Activated CD4-positive, CD25-positive, alpha-beta regulatory T cell treated with anti-CD3 and anti-CD28 coated beads, Interleukin-2, amount 50 U/mL, for 24 hours (primary cell): ENCODE measurements at places on chromosomes 11 and 22.

- ATAC-seq: no peak
These were observed 21.3 kb downstream of the AMPD3 start for GRCh38 chr11:10476342-10476741.

GRCh38 chr11:60914633-60915247 is 782 bp downstream of the TMEM109 start:
- peak; percentile 12 for ATAC-seq

DNA sequence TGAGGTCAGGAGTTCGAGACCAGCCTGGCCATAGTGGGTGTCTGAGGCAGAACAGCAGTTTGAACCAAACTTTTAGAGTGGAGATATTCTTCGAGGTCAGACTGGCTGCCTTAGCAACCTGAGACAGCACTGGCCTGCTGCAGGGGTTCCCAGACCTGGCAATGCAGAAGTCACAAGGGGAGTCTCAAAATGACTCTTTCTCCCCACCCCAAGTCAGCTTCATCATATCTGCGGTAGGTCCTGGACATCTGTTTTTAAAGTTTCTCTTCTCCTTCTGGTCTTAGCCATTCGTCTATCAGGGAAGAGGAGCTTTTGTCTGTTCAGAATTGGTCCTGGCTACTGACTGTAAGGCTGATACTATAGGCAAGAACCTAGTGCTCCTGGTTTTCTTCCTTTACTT is 14.5 kb upstream of the CLMP start:
- no peak for ATAC-seq

GRCh38 chr22:21946262-21946925 is 6.3 kb downstream of the PPM1F start:
- no peak for ATAC-seq

- no peak for ATAC-seq
These were observed 137.2 kb downstream of the GRIK4 start for GRCh38 chr11:120648771-120649170.

DNA sequence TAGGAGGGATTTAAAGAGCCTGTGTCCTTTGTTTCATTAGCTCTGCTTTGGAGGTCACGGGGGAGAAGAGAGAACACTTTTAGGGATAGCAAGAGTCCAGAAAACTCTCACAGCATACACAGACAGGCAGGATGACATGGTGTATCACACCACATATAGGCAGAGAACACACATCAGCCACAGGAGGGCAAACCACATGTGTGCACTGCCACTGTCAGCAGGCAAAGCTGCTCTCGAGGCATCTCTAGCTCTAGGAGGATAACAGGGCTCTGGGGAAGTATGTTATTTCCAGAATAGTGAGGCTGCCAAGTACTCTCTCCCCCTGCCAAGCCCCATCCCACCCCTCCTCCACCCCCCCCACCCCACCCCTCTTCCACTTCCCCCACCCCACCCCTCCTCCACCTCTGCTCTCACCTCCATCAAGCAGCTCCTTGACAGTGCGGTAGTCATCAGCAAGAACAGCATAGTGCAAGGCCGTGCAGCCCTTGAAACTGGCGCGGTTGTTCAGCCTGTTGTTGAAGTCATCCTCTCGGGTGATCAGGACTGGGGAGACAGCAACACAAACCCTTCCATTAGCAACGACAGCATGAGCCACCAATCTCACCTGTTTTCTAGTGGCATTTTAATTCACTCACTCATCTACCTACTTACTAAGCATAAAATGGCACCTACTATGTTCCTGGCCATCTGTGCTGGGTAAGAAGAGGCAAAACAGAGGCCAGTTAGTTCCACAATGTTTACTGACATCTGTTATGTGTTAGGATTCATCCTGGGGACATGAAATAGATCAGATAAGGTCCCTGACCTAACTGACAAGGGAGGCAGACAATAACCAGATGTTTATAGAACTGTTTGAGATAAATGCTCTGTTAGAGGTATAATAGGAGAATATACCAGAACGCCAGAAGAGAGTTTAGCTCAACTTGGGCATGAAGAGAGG is 75.6 kb downstream of the CLPB start:
- no peak for ATAC-seq

DNA sequence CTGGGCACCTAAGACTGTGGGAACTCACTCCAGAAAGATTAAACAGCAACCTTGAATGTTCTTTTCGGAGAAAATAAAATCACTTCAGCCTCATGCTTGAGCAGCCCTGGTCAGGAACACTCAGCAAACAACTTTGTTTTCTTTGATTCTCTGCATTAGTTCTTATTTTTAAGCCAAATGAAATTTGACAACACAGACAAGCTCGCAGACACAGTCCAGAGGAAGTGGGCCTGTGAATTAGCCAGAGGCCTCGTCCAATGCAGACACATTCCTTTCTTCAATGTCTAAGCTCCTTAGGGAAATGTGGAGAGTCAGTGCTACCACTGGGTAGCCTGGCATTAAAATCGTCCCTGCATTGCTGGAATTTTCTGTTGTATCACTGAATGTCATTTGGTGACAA is 62.9 kb upstream of the CSNK2A3 start:
- no peak for ATAC-seq

- ATAC-seq: no peak
These were observed 68.2 kb upstream of the NECTIN1 start for GRCh38 chr11:119797123-119797611.

- ATAC-seq: no peak
These were observed 17.0 kb downstream of the HTR3A start for GRCh38 chr11:113991718-113992458.

DNA sequence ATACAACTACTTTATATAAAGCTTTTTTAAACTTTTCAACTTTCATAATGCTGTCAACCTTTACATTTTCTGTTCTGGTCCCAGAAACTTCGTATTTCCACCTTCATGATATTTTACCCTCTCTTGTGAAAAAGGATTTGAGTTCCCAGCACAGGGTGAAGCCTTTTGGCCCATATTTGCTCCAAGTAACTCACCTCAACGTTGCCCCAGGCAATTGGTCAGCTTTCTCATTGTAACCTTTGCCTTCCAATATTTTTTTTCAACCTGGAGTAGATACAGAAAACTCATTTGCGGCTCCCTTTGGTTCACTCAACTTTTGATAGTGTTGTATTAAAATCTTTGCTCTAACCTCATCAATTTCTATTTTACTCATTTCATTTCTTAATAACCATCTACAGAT is 21.1 kb upstream of the FAR1 start:
- ATAC-seq: no peak

DNA sequence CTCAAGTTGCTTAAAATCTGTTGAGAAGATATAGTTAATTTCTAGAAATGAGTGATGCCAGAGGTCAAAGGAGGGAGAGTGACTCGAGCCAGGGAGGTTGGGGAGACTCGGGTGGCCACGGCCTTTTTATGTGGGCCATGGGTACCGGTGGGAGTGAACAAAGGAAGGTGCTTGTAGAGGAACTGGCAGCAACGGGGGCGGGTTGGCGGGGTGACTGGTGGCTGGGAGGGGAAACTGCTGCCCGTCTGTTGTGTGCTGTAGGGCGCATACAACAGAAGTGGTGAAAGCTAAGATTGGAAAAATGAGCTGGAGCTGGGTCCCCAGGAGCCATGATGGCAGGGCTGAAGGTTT is 5.4 kb downstream of the DAGLA start:
- no peak for ATAC-seq

DNA sequence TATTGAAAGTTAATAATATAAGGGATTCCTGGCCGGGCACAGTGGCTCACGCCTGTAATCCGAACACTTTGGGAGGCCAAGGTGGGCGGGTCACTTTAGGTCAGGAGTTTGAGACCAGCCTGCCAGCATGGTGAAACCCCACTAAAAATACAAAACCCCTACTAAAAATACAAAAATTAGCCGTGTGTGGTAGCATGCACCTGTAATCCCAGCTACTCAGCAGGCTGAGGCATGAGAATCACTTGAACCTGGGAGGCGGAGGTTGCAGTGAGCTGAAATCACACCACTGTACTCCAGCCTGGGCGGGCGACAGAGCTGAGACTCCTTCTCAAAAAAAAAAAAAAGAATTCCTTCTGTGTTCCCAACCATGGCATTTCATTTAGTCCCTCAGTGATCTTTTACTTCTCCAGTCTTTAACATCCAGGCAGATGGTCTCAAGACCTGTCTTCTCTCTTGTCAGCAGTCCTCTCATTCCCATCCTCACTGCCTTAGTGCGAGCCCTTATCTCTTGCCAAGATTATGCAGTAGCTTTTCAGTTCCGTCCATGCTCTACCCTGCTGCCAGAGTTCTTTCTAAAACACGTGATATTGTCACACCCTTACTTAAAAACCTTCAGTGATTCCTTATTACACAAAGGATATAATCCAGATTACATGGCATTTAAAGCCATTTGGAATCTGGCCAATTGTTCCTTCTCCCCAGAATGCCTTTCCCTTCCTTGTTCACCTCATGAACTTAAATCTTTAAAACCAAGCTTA is 17.9 kb downstream of the RTN3 start:
- no peak for ATAC-seq

DNA sequence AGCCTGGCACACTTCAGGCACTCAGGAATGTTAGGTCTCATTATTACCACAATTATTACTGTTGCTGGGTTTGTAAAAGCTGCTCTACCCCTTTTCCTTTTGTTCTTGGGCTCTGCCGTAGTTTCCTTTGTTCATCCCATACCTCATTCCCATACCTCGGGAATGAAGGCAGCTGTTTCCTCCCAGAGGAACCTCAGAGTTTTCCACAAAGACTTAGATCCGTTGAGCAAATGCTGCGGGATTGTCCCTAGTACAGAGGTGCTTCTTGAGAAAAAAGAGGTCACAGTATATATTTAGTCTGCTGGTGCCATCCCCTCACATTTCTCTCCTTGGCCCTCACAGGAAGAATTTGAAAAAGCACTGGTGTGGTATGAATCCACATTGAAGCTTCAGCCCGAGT is 134.7 kb downstream of the TTC17 start:
- no peak for ATAC-seq

DNA sequence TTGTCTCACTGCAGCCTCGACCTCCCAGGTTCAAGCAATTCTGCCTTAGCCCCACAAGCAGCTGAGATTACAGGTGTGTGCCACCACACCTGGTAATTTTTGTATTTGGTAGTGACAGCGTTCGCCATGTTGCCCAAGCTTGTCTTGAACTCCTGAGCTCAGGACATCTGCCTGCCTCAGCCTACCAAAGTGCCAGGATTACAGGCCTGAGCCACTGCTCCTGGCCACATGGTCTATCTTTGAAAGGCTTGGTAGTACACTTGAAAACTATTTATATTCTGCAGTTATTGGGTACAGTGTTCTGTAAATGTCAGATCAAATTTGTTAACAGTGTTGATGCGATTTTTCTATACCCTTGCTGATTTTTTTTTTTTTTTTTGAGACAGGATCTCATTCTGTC is 9.5 kb downstream of the CRYBA4 start:
- no peak for ATAC-seq

DNA sequence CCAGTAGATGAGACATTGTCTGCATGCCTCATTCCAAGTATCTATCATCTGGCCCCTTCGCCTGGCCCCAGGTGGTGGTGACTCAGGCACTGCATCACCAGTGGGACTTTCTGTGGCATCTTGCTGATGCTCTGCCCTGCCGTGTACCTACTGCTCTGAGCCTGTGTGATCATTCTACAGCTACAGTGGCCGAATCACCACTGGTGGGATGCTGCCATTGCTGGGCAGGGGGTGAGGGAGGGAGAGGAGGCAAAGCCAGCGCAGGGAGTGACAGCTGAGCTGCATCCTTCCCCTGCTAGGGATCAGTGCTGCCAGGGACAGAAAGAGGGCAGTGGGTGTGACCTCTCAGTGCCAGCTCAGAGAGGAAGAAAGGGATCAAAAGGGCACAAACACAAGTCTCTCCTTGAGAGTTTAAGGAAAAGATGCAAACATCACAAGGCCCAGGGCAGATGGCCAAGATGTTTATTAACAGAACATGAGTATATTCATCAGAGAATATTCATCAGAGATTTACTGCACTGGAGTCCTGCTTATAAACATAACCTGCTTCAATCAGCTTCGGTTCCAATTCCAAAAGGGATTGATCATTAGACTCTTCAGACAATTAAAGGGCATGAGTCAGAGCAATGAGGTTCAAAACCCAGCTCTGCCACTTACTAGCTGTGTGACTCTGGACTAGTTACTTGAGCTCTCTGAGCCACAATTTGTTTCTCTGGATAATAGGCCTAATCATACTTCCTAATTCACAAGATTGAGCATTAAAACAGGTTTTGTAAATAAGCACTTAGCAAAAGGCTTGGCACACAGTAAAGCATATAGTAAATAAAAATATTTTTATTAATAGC is 109.8 kb downstream of the NAT10 start:
- ATAC-seq: peak; percentile 100

DNA sequence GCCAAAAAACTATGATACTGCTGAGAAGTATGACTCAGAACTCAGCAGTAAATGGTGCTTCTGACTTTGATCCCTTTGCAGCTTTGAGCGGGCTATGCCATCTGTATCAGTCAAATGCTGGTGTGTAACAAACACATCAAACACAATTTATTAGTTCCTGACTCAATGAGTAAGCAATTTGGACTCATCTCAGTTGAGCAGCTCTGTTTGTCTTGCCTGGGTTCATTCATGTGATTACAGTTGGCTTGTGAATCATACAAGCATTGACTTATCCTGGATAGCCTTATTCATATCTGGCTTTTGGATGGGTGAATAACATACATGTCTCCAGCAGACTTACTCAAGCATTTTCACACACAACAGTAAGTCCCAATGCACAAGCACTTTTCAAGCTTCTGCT is 858.8 kb downstream of the METTL15 start:
- no peak for ATAC-seq

DNA sequence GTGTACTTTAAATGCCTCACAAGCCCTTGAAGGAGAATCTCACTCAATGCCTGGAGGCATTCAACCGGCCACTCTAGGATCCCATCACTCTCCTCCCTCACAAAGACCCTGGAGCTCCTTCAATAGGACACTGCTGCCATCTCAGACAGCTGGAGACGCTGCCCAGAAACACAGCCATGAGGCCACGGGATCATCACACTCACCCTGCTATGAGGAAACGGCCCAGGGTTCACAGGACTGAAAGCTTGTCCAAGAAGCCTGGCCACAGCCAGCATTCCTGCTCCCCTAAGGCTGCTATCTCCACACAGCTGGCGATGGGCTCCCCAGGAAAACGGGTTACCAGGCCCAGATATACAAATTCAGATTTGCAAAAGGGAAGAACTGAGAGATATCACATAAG is 13.2 kb downstream of the CARS1 start:
- no peak for ATAC-seq

GRCh38 chr11:36478700-36479329 is 31.3 kb downstream of the TRAF6 start:
- ATAC-seq: no peak

GRCh38 chr11:66418986-66419308 is 1.9 kb upstream of the NPAS4 start:
- ATAC-seq: no peak

- ATAC-seq: no peak
These were observed 47.2 kb upstream of the AKIP1 start for GRCh38 chr11:8863838-8864237.
